T-helper 22 cell (primary cell): ENCODE measurements at places on chromosomes 2 and 18.
A peak's percentile ranks its signal among the peaks of the same experiment; 100 is the strongest.

- DNase-seq, result no peak
These were observed 81.6 kb upstream of the STPG4 start for GRCh38 chr2:47236503-47237215.

DNA sequence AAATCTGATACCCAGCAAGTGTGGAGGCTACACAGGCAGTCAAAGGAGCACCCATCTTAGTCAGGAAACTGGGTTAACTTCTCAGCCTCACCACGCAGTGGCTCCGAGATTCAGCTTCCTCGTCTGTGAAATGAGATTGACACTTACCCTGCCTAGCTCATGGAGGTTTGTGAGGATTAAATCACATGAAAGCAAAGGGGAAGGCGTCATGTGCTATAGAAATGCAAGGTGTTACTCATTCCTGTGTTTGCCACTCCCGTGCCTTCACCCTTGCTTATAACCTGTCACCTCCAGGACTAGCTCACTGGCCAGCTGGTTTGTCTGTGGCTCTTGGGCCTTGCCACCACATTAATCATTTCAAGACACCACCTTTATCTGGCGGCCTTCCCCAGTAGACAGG lies 118.9 kb upstream of the FOSL2 start:
- no peak for DNase-seq

DNA sequence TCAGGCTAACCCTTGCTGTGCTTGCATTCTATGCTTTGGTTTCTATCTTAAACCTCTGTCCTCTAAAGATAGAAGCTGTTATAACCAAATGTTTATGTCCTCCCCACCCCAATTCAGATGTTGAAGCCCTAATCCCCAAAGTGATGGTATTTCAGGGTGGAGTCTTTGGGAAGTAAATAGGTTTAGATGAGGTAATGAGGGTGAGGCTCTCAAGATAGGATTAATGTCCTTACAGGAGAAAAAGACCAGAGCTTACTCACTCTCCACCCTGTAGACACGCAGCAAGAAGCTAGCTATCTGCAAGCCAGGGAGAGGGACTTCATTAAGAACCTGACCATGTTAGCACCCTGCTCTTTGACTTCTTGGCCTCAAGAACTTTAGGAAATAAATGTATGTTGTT lies 362.5 kb downstream of the ERBB4 start:
- DNase-seq, result no peak

GRCh38 chr2:237859533-237860272 lies at the start of gene RAMP1:
Gene RAMP1 (plus strand): TSS chr2:237859623. CDS start chr2:237859676, 53 bp downstream.
- no peak for DNase-seq

- DNase-seq, result no peak
These were observed 180.5 kb downstream of the AGPS start for GRCh38 chr2:177573120-177573519.

- DNase-seq, result no peak
These were observed 11.2 kb downstream of the MAB21L4 start for GRCh38 chr2:240884745-240885144.

GRCh38 chr2:58195662-58196061 lies 45.5 kb downstream of the FANCL start:
- DNase-seq, result no peak

- no peak for DNase-seq
These were observed 80.5 kb downstream of the AAK1 start for GRCh38 chr2:69563021-69563420.

- DNase-seq, result peak; percentile 46
These were observed 46.6 kb upstream of the ZBTB7C start for GRCh38 chr18:48455555-48456478.

DNA sequence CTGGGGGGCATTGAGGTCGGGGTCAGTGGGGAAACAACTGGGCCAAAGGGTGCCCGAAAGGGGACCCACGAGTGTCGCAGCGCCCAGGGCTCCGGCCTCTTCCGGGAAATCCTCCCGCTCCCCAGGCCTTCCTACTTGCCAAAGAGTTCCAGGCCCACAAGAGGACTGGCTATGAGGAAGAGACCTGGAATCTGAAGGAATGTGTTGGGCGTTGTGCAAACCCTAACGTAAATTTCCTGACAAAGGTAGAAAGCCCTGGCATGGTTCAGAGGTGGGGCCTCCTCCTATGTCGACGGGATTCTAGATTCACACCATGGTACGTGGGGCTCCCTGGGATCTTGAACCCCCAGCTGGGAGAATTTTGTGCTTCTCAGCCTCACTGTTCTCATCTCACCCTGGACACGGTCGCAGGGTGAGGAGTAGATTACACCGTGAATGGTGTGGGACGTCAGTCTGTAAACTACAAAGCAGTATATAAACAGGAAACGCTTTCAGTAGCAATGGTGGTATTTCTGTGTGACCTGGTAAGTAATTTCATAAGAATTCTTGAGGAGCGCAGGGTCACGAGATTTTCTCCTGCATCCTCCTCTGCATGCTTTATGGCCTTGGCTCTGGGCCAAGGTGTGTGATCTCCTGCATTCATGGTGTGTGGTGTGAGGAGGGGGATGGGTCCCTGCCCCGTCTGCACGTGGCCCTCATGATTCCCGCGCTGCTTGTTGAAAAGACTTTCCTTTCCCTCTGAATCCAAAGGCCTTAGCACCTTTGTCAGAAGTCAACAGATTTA lies 868 bp downstream of the HSBP1L1 start:
- DNase-seq, result no peak

GRCh38 chr18:62603979-62604378 lies 81.2 kb downstream of the ZCCHC2 start:
- DNase-seq, result no peak

- no peak for DNase-seq
These were observed 29.2 kb downstream of the GPC1 start for GRCh38 chr2:240464514-240465241.

- no peak for DNase-seq
These were observed 22.8 kb upstream of the ASB18 start for GRCh38 chr2:236286873-236287545.

DNA sequence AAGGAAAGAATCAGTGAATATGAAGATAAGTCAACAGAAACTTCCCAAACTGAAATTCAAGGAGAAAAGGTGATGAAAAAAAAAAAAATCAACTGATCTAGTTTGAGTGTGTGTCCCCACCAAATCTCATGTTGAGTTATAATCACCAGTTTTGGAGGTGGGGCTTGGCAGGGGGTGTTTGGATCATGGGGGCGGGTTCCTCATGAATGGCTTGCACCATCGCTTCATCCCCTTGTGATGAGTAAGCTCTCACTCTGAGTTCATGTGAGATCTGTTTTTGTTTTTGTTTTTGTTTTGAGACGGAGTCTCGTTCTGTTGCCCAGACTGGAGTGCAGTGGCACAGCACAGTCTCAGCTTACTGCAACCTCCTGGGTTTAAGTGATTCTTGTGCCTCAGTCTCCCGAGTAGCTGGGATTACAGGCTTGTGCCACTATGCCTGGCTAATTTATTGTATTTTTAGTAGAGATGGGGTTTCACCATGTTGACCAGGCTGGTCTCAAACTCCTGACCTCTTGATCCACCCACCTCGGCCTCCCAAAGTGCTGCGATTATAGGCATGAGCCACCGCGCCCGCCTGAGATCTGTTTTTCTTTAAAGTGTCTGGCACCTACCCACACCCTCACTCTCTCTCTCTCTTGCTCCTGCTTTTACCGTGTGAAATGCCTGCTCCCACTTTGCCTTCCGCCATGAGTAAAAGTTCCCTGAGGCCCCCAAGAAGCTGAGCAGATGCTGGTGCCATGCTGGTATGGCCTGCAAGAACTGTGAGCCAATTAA lies 4.0 kb upstream of the SLC66A2 start:
- DNase-seq, result no peak

- no peak for DNase-seq
These were observed 100.0 kb downstream of the MAP2 start for GRCh38 chr2:209523867-209524266.

- DNase-seq, result no peak
These were observed 2.4 kb upstream of the OTOS start for GRCh38 chr2:240142859-240143258.

DNA sequence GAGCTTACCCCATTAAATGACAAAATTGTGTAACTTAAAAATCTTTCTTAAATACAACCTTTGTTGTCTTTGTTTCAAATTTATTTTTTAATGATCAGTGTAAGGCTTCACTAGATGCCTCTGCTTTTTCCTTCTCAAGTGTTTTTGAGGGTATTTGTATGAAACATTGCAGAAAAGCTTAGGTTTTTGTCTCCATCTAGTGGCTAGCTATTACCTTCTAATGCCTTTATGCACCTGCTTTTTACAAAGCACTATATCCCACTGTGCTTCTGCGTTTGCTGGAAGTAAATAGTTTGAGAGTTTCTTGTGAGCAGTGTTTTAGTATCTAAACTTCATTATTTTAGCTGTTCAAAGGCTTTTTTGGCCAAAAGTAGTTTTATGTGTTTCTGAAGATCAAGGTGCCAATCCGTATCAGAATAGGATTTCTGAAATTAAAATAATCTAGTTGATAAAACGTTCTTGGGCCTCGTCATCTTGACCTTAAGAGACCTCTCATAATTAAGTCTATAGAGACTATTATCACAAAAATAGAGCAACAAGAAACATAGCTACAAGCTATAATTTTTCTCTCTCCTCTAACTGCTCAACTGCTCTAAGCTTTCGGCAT lies 47.0 kb downstream of the IWS1 start:
- DNase-seq, result no peak

DNA sequence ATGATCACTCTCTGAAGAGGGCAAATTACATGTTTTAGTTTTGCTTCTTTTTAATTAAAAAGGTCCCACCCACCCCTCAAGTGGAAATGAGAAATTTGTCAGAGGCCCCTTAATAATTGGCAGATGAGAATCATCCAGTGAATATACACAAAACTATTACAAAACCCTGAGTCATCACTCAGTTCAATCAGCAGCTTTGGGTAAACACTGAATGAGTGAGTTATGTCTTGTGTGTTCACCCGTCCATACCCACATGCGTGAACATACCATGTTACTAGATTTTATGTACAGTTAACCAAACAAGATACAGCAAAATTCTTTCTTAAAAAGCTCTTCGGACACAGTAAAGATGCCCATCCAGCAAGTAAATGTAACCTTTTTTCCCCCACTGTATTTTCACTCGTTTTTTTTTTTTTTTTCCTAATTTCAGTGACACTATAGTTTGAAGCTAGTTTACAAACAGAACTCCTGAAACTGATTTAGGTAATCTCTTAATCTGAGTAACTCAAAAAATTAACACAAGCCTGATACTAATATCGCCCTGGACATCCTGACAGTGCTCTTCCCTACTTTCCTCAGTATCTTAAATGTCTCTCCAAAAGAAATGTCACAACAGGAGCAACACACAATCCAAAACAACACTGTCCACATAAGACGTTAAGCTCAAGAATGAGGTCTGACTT lies 1.4 kb downstream of the PSME4 start:
- DNase-seq, result no peak

DNA sequence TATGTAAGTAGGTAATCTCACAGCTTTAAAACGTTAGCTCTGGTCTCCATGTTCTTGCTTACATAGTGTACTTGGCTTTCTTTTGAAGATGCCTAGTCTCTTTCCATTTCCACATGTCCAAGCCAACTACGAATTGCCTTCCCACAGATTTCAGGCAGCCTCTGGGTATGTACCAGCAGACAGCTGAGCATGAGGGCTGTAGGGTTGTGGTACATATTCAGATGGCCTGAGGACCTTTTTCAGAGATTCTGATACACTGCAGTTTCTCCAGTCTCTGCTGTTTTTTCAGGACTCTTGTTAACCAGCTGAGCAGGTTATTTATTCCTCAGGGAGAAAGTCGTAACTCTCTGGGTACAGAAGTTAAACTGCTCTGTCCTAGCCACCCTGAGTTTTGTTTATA lies 3.1 kb upstream of the KCNJ13 start:
- no peak for DNase-seq

DNA sequence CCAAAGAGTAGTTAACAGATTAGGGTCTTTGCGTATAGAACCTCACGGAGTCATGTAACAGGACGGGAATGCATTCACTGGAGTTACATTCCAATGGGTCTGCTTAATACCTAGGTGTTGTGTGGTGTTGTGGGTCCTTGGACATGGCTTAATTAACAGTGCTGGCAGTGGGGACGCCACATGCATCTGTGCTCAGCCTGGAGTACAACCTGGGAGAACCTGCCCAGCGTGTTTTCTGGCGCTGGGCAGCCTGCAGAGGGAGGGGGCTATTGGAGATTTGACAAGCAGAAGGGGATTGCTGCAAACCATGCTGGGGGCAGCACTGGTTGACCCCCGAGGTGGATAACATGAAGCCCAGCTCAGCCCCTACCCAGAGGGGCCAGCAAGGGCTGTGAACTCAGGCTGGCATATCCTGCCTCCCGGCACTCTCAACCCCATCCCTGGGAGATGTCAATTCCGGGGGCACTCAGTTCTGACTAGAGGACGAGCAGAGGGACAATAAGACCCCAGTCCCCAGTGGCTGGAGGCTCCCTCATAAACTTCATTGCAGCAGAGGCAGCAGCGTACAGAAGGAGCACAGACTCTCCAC lies 29.3 kb upstream of the COPS8 start:
- DNase-seq, result no peak

GRCh38 chr2:218964041-218964771 lies 4.7 kb downstream of the CDK5R2 start:
- no peak for DNase-seq

- no peak for DNase-seq
These were observed 2180.6 kb upstream of the CELF4 start for GRCh38 chr18:39746201-39746600.

DNA sequence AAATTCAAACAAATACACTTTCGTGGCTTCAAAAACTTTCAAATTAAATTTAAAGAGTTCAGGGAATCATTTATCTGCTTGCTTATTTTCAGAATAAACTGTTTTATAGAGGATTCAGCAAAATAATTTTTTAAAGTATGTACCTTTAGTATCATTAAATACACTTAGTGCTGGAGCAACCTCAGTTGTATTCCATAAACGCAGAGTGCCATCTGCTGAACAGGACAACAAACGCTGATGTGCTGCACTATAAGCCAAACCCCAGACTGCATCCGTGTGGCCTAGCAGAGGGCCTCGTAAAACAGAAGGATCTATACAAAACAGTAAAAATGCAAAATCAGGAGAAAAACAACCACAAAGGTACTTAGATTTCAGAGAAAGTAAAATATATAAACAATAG lies 108.6 kb downstream of the STRN start:
- DNase-seq, result no peak

- DNase-seq, result no peak
These were observed 71.6 kb downstream of the GNAL start for GRCh38 chr18:11760498-11761167.

DNA sequence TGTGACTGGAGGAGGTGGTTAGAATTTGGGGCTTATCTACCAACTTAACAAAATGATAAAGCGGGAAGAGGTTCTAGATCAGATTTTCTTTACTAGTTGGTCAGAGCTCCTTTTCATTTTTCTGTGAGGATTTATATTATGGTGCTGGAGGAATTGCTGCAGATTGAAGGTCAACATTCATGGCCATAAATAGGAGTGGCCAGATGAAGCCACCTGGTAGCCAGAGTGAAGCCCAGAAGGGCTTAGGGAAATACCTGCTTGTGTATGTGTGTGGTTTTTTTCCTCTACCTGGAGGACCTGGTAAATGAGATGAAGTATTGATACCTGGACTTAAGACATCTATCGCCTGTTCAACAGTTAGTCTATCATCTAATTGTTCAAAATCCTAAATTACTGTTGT lies 122.9 kb upstream of the MSTN start:
- DNase-seq, result no peak

- no peak for DNase-seq
These were observed 111.0 kb downstream of the CERS6 start for GRCh38 chr2:168566974-168567665.
